Stimulated activated CD4-positive, alpha-beta T cell treated with anti-CD3 and anti-CD28 coated beads, TNF-alpha, amount 100 ng/mL, for 24 hours (primary cell): ENCODE measurements at places on chromosomes 1 and 21.
A peak's percentile ranks its signal among the peaks of the same experiment; 100 is the strongest.

DNA sequence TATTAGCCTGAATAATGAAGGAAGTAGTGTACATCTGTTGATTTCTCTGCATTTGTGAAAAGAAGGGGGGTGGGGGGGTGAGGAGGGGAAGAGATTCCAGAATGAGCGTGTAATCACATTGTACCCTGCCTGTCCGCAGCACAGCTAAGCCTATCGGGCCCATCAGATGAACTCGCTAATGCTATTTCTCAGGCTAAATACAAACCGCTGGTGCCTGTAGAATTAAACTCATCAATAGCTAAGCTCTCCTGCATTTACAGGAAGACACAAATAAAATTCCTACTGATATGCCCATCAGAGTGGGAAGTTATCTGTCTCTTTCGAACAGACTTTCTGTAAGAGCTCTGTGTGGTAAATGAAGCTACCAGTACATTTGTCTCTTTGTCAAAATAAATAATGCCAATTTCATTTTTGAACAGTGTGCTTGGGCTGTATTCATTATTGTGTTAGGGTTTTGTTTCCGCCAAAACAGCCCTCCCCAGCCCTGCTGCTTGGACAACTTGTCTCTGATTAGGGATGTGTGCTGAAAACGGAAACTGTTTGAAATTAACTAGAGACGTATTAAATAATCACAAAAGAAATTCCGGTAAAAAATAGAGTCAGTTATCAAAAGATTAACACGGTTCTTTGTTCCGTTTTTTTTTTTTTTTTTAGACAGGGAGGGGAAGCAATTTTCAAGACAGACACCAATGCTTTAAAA is 305.4 kb downstream of the TTLL7 start:
- no peak for DNase-seq

DNA sequence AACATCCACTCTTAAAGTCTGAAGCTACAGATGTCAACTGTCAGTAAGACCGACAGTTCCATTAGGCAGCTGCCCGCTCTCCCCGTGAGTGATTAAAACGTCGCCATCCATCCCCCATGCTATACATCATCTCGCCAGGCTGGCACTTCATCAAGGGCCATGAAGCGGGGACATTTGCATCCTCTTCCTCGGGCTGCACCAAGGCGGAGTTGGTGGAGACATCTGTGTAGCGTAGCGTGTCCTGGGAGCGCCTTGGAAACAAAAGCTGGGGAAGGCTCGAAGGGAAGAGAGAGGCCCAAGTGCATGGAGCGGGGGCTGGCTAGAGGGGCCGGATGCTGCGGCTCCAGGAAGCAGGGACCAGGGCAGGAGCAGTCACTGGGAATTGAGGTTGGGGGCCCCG is 250.1 kb downstream of the KAZN start:
- DNase-seq = no peak

GRCh38 chr1:76857973-76858372 is 9.3 kb upstream of the ST6GALNAC5 start:
- DNase-seq = no peak

GRCh38 chr1:153217212-153217611 is at the start of gene PRR9:
TSS of gene PRR9 (plus strand) at chr1:153217584. CDS start at chr1:153218145, 561 bp downstream.
- DNase-seq = no peak

GRCh38 chr21:17523007-17523451 is 10.2 kb downstream of the CXADR start:
- no peak for DNase-seq

- DNase-seq = no peak
These were observed 29.0 kb downstream of the TNR start for GRCh38 chr1:175714350-175714749.

DNA sequence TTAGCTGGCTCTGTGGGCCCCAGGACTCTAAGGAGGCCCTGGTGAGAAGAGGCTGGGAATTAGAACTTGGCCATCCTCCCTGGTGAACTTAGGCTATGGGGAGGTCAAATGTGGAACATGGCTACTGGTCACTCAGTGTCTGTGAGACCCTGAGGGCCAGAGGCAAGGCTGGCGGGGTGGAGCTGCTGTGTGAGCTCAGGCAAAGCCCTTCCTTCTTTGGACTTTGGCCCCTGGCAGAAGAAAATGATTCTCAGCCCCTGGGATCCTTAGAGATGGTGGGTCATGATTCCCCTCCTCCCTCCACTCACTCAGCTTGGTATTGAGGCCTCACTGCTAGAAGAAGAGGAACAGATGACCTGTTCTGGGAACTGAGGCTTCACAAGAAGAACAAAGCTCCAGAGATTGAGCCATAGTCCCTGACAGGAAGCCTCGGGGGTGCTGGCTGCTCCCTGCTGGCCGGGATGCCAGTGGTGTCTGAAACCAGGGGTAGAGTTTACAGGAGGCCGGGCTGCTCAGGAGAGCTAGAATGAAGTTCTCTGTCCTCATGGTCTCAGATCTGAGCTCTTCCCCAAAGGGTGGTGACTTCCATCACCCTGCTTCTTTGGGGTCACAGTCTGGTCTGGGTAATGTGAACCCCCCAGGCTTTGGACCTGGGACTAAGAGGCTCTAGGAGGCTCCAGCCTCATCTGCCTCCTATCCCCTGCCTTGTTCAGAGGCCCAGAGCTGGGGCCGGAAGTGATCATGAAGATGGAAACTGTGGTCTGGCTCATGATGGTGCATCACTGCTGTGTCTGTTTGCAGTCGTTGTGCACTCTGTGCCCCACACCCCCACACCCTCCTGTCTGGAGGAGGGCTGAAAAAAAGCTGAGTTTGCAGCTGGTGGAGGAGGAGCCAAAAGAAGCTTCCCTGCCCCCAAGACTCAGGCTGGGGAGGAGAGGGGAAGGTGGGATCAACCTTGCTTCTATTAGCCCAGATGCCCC is 905 bp downstream of the BTBD19 start:
- peak; percentile 83 for DNase-seq

- DNase-seq = no peak
These were observed 161.3 kb downstream of the NEK7 start for GRCh38 chr1:198318085-198318484.

DNA sequence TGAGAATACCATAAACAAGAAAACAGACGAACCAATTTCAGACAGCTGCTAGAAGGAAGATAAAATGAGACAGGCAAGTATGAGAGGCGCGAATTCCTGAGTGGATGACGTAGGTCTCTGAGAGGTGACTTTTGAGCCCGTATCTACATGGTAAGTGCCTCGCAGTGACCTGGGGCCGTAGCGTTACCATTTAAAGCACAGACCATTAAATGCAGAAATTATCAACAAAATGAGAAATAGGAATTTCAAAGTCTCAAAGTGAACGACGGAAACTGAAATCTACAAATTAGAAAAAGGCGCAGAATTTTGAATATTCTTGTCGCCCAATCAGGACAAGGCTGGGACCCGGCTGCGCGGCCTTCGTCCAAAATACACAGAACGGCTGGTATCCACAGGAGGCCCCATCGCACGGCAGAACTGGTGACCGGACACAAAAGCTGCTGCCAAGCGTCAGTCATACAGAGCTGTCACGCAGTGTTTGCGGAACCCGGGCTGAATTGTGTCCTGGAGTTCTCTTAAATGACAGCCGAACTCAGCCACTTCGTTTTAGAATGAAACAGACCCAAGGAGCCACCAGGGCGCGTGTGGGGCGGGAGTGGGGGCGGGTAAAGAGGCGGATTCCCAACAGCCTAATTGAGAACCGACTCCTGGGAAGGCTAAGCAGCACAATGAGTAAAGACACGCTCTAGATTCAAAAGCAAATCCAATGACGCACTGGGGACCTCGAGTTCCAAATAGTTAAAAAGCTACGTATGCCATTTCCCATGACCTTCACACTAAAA is 13.8 kb upstream of the BOLA1 start:
- no peak for DNase-seq

- no peak for DNase-seq
These were observed 281.1 kb downstream of the DNM3 start for GRCh38 chr1:172122381-172122780.

DNA sequence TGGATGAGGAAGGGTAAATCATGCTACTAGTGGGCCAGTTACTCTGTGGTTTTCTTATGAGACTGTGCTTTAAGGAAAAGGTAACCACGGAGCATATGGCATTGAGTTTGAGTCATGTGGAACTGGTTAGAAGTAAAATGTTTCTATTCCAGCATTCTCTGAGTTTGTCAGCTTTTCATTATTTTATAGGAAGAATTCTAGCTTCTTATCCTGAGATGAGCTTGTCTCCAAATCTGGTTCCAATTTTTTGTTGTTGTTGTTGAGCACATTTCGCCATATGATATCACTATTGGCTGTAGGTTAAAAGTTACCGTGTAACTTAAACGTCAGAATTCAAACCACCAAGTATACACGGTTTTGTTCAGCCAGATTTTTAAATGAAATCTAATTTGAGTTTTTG is 69.9 kb downstream of the ATF6 start:
- DNase-seq = no peak

DNA sequence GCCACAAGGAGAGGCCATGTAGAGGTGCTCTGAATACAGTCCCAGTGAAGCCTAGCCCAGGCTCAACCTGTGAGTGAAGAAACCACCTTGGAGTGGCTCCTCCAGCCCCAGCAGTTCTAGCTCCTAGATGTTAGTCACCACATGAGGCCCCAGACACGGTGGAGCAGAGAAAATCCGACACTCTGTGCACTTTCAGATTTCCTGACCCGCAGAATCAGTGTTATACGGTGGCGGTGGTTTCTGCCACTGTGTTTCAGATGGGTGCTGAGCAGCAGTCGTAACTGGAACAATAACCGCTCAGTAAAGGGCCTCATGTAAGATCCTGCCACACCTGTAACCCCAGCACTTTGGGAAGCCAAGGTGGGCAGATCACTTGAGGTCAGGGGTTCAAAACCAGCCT is 36.1 kb upstream of the ZBTB8A start:
- DNase-seq = no peak

GRCh38 chr21:35651196-35651595 is 409.1 kb downstream of the SETD4 start:
- no peak for DNase-seq

- DNase-seq = no peak
These were observed 69.9 kb downstream of the TMEM53 start for GRCh38 chr1:44604157-44604955.

DNA sequence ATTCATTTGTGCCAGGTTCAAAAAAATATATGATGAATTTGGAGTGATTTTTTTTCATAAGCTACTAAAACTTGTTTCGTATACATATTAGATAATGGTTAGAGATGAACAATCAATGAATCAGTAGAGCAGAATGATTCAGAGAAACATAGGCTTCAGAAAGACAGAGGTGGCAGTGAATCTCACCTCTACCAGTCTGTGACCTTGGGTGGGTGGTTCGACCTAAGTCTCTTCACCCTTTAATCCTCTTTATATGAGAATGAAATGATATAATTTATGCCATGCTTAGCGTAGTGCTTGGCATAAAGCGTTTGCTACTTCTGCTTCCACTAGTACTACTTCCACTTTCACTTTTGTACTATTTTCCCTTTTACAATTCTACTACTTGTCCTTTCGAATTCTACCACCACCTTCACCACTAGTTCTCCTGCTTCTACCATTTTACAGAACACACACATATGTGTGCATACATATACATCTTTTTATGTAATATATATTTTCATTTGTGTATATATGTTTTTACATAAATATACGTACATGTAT is 45.1 kb downstream of the FYB2 start:
- no peak for DNase-seq

- no peak for DNase-seq
These were observed 15.2 kb downstream of the AKNAD1 start for GRCh38 chr1:108841703-108842102.

DNA sequence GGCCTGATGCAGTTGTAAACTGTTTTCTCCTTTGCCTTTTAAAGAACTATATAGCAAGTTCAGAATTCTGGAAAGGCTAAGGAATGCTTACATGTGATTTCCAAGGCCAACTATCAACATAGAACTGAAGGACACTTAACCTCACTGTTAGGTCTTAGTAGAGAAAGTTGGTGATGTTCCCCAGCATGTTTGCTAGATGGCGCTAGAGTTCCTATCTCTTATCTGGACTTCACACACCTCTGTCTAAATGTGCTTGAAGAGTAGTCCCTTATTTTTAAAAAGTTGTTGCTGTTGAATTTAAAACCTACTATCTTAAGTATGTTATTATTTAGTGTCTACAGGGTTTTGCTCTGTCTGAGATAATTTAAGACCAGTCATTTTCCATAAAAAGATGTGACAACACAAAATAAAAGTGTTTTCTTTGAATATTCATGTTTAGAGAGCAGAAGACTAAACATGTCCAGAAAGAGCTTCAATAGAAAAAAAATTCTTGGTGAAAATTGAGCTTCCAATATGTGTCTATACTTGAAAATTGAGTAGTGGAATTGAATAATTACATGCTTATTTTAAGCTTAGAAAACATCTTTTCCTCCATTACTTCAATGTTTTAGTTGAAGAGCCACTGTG is 237.3 kb downstream of the S1PR1 start:
- no peak for DNase-seq

DNA sequence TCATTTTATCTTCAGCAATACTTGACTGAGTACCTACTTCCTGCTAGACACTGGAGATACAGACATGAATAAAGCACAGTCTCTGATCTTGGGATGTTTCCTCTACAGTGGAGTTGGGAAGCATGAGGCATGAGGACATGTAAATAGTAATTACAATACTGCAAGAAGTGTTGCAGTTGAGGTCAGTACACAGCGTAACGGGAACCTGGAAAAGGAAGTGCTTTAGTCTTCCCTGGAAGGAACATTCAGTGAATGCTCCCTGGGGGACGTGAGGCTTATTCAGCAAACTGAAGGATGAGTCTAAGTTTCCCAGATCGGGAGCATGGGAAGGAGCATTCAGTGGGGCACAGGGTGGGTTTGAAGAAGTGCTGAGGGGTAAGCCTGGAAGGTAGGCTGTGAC is 112.4 kb downstream of the PIK3R3 start:
- DNase-seq = no peak

DNA sequence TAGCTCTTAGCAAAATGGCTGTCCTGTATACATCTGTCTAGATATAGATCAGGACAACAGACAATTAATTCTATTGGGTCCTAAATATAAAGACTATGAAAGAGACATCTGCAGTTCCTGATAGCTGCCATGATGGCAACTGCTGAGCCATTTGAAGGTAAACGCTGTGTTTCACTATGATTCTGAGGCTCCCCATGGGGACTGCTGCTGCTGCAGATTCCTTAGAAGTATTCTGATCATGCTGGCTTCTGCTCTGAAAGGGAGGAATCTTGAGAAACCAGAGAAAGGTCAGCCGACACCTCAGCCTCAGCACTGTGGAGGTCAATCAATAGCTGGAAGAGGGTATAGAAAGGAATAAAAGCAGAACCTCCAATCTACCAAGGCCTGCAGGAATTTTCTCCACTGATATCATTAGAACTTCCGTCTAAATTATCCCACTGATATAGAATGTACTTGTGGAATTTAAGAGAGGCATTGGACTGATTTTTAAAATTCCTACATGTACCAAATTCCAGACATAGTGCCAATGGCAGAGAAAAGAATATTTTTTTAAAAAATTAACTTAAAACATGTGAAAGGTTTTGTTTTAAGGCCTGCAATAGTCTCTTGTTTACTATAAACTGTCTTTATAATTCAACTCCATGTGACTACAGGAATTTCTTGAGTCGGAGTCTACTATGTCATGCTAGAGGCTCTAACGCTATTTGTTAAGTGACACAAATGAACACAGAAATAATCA is 53.2 kb downstream of the DDAH1 start:
- no peak for DNase-seq

DNA sequence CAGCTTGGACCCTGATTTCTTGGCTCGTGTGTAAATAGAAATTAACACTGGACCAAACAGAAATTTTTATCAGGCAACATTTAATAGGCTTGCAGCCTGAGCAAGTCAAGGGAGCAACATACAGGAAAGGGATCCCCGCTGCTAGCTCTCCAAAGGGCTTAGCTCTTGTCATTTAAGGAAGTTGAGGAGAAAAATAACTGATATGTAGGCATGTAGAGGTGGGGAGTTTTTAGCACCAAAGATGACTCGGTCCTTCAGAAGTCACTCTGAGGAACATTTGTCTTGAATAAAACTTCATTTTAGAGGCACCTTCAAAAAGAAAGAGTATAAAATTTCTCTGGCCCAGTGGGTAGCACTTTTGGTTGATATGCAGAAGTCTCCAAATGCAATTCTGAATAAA is 27.1 kb downstream of the GBP2 start:
- no peak for DNase-seq
